ENCODE measurements at places on chromosomes 6 and 20. TPM values are rescaled to one million over a fixed set of nuclear protein-coding genes. Genes with fewer than 3 reads are reported as not detected.

The VSTM2L gene
- 6.4 TPM for total RNA-seq

The HLA-DQB1 gene
- total RNA-seq, result 13.8 TPM

The ASIP gene
- total RNA-seq, result not detected

- DNase-seq, result peak; percentile 90
Measured at GRCh38 chr6:143427109-143427817, 23.2 kb downstream of the ADAT2 start.

DNA sequence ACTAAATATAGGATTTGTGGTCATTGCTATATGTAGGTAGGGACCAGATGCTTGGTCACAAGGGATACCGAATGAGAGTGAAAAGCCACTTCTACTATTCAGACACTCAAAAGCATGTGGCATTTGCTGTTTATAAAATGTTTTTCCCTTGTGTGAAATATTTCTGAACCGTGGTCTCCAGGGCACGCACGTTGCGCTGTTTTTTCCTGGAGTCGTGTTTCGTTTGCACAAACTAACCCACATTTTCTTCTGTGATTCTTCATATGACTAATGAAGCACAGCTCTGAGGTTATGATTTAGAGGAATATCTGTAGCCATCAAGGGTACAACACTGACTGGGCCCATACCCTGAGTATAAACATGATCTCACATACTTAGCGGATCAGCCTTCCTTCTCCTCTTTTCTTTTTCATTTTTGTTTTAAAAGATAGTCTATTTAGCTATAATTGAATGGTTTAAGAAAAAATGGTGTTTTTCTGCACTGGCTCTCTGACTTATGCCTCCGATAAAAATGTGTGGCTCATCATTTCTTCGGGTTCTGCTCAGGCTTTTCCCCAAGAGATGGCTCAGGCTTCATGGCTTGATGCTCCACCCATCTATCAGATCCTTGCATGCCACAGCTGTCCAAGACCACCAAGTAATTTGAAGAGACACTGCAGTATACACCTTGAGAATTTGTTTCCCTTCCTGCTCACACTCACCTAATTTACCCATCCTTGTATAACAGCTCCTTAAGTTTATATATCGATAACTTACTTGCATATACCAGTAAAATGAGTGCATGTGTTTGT, 59.9 kb upstream of the HBS1L start:
- no peak for DNase-seq

Data from posterior vena cava (tissue), 2 donors.